Activated T-helper 1 cell treated with anti-CD3 and anti-CD28 coated beads, Interleukin-2, amount 50 U/mL, for 16 hours (primary cell): ENCODE measurements at places on chromosomes 13 and 19.

DNA sequence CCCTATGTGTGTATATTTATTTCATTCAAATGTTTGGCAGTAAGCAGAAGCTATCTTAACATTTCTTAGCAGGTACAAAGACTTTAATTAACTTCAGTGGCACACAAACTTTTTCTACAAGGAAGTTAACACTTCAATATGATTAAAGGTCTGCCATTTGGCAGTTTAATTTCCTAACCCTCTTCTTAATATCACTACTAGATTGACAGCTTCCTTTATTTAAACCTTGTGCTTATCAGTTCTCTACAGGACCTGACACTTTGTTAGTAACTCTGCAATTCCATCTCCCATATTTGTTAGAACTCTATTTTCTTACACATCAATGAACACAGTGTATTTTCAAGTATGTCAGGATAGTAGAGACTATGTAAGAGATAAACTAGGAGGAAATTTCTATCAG lies 152.4 kb upstream of the ATXN8OS start:
- DNase-seq: no peak

GRCh38 chr19:17243211-17243829 lies 2.4 kb downstream of the NR2F6 start:
- no peak for DNase-seq

GRCh38 chr13:33494596-33495204 lies 209.1 kb upstream of the STARD13 start:
- no peak for DNase-seq

DNA sequence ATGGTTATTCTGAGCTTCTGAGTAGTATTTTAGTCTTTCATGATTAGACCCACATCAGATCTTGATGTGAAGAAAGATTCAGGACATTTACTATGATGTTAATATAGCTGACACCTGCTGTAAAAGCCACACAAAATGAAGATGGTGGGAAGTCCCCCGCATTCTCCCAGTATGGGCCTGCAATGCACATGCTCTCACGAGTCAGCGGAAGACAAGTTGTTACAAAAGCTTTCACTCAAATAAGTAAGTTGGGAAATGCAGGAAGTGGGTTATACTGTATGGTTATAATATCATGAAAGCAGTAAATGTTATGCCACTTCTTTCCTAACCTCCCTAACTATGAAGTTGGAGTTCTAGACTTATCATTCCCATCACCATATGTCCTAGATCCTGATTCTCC lies 171.9 kb downstream of the KLF5 start:
- DNase-seq: no peak

DNA sequence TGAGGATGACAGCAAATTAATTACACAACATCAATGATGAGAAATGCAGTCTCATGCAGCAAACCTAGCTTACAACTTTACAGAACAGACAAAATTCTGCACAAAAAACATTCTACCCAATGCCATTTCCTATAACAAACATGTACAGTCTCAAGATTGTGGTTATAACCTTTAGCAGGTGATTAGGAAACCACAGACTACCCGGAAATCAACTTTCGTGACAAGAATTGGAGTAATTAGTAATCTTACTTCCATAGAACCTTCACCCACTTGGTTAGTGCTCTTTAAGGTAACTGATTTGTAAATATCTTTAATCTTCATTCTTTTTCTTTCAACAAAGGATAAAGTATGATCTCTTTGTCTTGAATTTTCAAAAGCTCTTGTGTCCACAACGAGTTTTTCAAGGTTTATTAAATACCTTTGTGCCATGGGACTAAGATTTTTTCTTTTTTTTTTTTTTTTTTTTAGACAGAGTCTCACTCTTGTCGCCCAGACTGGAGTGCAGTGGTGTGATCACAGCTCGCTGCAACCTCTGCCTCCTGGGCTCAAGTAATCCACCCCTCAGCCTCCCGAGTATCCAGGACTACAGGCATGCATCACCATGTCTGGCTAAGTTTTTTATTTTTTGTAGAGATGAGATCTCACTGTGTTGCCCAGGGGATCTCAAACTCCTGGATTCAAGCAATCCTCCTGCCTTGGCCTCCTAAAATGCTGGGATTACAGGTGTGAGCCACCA lies 78.8 kb downstream of the MAP4K1 start:
- no peak for DNase-seq

DNA sequence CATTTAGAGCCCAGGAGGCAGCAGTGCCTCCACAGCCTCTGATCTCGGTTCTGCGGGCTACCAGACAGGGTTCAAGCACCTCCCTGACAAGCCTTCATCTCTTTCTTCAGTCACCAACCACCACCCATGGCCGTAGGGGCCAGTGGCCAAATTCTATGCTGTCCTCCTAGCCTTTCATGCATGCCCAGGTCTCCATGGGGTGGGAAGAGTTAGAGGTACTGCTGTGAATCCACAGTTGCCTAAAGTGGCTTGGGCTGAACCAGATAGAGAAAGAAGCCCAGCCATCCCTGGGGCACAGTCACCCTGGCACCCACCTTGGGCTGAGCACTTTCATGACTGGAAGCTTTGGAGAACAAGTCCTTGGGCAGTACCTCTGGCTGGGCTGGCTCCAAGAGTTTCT lies 97.4 kb downstream of the ZDHHC20 start:
- no peak for DNase-seq

DNA sequence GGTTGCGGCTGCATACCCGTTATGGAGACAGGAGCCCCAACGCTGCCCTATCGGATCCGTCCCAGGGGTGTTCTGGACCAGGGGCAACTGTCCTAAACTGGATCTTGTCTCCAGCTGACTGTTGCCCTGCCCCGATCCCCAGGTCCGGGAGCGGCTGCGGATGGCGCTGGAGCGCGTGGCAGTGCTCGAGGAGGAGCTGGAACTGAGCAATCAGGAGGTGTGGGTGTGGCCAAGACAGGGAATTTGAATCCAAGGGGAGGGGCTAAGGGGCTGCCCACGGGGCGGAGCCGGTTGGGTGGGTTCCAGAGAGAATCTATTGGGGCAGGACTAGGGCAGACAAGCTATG lies 9.9 kb downstream of the PPFIA3 start:
- no peak for DNase-seq

DNA sequence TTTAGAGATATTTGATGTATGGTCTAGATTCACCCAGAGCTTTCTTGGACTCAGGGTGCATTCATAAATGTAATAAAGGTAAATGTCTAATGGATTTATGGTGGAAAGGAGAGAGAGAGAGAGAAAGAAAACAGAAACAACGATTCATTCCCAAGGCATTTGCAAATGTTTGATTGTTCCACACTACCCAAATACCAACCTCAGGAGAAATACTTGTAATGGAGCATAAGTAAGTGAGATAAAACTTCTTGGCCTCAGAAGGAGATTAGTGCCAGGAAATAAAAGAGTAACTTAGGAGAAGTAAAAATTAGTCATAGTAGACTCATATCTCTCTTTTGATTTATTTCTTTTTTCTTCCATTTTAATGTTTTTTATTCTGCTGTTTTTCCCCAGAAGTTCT lies 40.6 kb upstream of the DGKH start:
- DNase-seq: no peak

GRCh38 chr19:23906835-23907234 lies 7.9 kb upstream of the ZNF726 start:
- DNase-seq: no peak
